H9 (cell line): ENCODE measurements at places on chromosomes 5 and 9.

- DNase-seq = no peak
These were observed 31.8 kb downstream of the SLC38A9 start for GRCh38 chr5:55680353-55680752.

DNA sequence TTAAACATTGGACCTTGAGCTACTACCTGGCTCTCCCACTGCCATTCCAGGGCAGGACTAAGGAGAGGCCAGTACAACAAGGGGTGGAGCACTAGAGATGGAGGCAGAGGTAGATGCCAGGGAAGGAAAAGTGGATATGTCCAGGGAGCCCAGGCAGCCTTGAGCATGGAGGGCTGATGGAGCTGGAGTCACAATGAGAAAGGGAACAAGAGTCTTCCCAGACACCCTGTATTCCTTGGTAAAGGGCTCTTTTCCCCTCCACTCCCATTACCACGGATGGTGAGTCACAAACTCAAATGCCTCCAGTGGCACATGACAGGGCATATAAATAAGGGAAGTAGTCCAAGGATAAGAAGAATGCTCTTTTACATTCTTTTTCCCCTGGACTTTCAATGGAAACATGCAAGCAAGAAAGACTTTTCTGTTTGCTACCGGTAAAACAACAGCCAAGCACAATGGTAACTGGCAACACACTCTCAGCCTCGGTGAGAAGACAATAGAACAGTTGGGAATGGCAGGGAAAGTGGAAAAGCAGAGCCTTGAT is 16.7 kb downstream of the ERAP1 start:
- DNase-seq = no peak

DNA sequence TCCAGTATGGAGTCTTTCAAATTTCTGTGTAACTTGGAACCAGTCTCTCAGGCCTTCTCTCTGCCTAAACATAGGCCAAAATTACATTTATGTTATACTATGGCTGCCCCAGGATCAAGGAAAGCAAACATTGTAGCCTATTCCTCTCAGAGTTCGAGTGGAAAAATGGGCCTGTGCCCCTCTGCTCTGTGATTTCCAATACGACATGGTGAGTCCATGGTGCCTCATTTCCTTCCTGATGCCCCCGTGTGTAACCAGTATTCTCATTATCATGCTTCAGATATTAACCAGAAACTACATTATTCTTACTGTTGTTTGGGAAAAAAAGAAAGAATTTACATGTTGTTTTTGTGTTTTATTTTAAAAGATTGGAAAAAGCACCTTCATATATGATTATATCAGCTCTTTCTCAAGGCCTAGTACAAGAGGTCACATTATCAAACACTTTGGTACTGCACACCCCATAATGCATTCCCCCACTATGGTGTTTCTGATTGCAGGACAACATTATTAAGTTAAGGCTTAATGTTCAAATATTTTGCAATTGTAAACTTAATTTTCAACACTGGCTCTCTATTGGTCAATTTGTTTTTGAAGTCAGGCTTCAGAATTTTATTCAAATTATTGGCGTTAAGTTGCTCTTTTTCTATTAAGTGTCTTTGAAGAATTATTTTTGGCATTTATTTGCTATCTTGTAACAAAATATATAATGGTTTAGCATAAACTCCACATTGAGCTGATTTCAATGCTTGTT is 151.8 kb upstream of the SLC27A6 start:
- no peak for DNase-seq

GRCh38 chr5:38757451-38758245 is 88.2 kb upstream of the OSMR start:
- DNase-seq = no peak

- no peak for DNase-seq
These were observed 32.9 kb upstream of the CDK20 start for GRCh38 chr9:88007291-88007650.

DNA sequence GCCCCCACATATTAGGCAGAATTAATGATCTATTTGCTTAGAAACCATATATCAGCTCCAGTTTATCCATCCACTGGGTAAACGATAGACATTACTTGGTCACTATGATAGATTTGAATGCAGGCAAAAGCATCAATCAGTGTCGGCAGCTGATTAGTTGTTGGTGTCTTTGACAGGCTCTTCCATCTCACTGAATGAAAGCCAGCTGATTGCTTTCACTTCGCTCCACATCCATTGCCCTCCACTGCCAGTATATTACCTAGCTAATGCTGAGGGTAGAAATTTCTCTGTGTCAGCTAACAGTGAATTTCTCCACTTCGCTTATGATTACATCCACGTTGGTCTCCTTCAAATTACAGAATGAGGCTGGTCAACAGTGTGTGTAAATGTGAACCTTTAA is 821.3 kb upstream of the TYRP1 start:
- DNase-seq = no peak

DNA sequence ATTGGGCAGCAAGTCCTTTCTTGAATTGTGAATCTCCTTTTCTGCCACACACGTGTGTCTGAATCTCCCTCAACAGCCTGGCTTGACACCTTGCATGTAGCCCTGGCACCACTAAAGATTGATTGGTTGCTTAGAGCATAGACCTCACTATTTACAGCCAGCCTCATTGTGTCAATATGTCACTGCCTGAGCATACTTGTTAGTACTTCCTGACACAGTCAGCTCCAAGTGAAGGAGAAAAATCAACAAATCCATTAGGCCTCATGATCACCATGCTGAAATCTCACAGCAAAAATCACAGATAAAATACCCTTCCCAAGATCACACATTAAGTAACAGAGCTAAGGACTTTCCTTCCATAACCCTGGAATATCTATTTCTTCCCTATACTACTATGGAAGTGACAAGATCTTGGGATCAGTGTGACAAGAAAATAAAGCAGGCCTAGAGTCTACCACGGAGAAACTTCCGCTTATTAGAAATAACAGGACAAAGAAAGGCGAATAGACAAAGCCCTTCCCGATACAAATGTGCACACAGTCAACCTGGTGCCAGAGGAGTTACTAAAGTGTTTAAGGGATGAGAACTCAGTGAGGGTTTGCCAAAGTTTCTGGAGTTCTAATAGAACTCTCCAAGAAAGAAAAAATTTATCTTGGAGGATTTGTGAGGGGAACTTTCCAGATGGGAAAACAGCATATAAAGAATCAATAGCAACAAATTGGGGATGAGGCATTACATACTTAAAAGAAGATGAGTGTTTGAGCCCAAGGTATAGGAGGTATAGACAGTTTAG is 5.6 kb upstream of the ARL15 start:
- no peak for DNase-seq

GRCh38 chr5:44909004-44909403 is 100.3 kb downstream of the MRPS30 start:
- no peak for DNase-seq
